ENCODE measurements at places on chromosomes 1 and 21. TPM values are rescaled to one million over a fixed set of nuclear protein-coding genes. Genes with fewer than 3 reads are reported as not detected.
A peak's percentile ranks its signal among the peaks of the same experiment; 100 is the strongest.

Gene GLIS1
- not detected for total RNA-seq

Gene KCNQ4
- total RNA-seq = 0.34 TPM

Gene RERE
- total RNA-seq = 146 TPM

Gene CSMD2
- not detected for total RNA-seq

- DNase-seq = no peak
Measured at GRCh38 chr1:69643266-69643665, 75.5 kb downstream of the LRRC7 start.

- no peak for DNase-seq
Measured at GRCh38 chr1:156433602-156434001, 64.6 kb downstream of the RHBG start.

GRCh38 chr1:49408346-49408745, 615.4 kb downstream of the AGBL4 start:
- DNase-seq = no peak

Gene ST3GAL3
- total RNA-seq = 37.4 TPM

- DNase-seq = peak; percentile 70
Measured at GRCh38 chr1:156383023-156383422, 14.0 kb downstream of the RHBG start.

Gene SYCP1
- total RNA-seq = not detected

DNA sequence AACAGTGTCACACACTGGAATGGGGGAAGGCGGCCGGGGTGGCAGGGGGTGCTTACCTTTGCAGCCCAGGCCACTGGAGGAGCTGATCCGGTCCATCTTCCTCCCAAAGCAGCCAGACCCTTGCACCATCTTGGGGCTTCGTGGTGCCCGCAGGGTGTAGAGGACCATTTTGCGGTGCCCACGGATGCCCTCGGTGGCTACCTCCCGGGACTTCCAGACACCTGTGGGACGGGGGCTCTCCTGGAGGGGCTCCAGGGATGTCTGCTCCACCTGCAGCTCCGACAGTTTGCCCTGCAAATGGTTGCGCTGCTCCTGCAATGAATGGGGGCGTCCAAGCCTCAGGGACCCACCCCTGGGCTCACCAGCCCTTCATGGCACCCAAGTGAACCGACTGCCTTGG, 587 bp downstream of the NPPB start:
- no peak for DNase-seq

Gene FCGR3B
- not detected for total RNA-seq

Gene MAN1C1
- total RNA-seq = 0.89 TPM

Gene LORICRIN
- not detected for total RNA-seq

- DNase-seq = no peak
Measured at GRCh38 chr1:29669912-29670311, 433.6 kb downstream of the PTPRU start.

Gene LEMD1
- not detected for total RNA-seq

Gene RHBDL2
- not detected for total RNA-seq

Gene CFHR4
- not detected for total RNA-seq

- DNase-seq = no peak
Measured at GRCh38 chr21:46095814-46096595, 1.9 kb upstream of the COL6A2 start.
